ENCODE measurements at places on chromosomes 2 and 18. TPM values are rescaled to one million over a fixed set of nuclear protein-coding genes. Genes with fewer than 3 reads are reported as not detected.

The ADRA2B gene
- total RNA-seq: not detected

The CSRNP3 gene
- 0.76 TPM for total RNA-seq

The UGT1A7 gene
- total RNA-seq: under 0.01 TPM

The PRSS56 gene
- not detected for total RNA-seq

The G6PC2 gene
- total RNA-seq: not detected

The ADAM23 gene
- 0.22 TPM for total RNA-seq

The LAMA3 gene
- total RNA-seq: 13.4 TPM

The CTLA4 gene
- total RNA-seq: 6.2 TPM

The RBKS gene
- total RNA-seq: 1.1 TPM

The THSD7B gene
- total RNA-seq: not detected

The SS18 gene
- 68.0 TPM for total RNA-seq

The LGALSL gene
- 3.2 TPM for total RNA-seq

The INHA gene
- total RNA-seq: not detected

The PROM2 gene
- total RNA-seq: 0.09 TPM

The SAG gene
- not detected for total RNA-seq

The DES gene
- total RNA-seq: not detected

The CDH7 gene
- not detected for total RNA-seq

The ANAPC1 gene
- total RNA-seq: 66.6 TPM

The GPR45 gene
- not detected for total RNA-seq

The CYP27A1 gene
- total RNA-seq: 12.7 TPM

The HOXD3 gene
- total RNA-seq: 9.1 TPM

The MAP3K19 gene
- not detected for total RNA-seq

The ARMC9 gene
- 4.8 TPM for total RNA-seq

The SLC38A11 gene
- total RNA-seq: not detected

The SERPINB3 gene
- not detected for total RNA-seq

The NHEJ1 gene
- total RNA-seq: 17.4 TPM

The TMEM163 gene
- not detected for total RNA-seq

The ANKRD30BL gene
- total RNA-seq: not detected

The FAM117B gene
- 3.0 TPM for total RNA-seq

The MBD1 gene
- total RNA-seq: 43.2 TPM

The SERPINB12 gene
- total RNA-seq: not detected

The GPR17 gene
- total RNA-seq: not detected

The COLEC12 gene
- 32.4 TPM for total RNA-seq

The PAX8 gene
- 0.11 TPM for total RNA-seq

Data from dermis lymphatic vessel endothelial cell (primary cell).